Urothelium cell line (cell line): ENCODE measurements at places on chromosomes 1 and 21.

GRCh38 chr1:202367271-202367670 is 18.8 kb downstream of the PPP1R12B start:
- DNase-seq: no peak

- no peak for DNase-seq
Observed at GRCh38 chr1:152770411-152770810, 4.5 kb upstream of the LCE1F start.

DNA sequence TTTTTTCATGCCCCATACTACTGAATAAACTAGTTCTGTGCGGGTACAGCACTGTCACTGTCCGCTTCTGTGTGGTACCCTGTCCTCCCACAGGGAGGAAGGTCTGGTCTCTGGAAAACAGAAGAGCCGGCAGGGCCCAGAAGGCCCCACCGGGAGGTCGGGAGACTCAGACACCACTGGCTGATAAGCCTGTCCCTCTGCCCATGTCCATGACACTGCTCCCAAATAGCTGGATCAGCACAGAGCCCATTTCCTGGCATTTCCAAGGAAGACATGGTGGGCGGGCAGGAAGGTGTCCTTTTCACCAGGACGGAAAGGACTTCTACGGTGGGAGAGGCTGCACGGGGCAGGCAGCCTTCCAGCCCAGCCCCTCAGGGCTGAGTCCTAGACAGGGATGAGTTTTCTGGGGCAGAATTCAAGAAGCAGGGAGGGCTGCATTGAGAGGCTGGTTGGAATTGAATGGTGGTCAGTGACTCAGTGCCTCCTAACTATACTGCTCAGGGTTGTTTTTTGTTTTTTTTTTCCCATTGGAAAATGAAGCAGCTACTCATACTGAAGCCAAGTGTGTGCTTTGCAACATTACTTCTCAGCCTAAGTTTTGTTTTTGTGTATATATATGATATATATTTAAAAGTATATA is 7.1 kb downstream of the PSRC1 start:
- DNase-seq: no peak

DNA sequence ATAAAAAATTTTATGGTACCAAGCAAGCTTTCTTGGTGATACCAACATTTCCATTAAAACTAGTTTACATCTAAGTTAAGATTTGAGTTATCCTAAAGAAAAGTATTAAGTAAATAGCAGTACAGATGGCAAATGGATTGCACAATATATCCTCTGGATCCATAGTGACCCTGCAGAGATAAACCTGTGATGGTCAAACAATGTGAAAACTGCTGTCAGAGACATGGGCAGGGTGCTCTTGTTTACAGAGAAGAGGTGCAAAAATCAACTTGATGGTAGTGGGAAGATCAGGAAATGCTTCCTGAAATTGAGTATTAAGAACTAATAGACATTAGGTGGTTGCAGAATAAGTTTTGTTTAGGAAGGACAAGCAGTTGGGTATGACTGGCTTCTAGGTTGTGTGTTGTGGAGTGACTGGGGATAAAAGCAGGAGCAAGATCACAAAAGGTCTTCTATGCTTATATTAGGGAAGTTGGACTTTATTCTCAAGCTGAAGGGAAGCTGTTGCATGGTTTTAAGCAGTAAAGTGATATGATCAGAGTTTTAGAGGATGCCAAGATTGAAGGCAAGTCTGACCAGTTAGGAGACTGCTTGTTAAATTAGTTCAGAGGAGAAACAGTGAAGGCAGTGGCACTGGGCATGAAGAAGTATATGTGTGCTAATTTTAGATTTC is 9.9 kb downstream of the TTC3 start:
- DNase-seq: no peak

DNA sequence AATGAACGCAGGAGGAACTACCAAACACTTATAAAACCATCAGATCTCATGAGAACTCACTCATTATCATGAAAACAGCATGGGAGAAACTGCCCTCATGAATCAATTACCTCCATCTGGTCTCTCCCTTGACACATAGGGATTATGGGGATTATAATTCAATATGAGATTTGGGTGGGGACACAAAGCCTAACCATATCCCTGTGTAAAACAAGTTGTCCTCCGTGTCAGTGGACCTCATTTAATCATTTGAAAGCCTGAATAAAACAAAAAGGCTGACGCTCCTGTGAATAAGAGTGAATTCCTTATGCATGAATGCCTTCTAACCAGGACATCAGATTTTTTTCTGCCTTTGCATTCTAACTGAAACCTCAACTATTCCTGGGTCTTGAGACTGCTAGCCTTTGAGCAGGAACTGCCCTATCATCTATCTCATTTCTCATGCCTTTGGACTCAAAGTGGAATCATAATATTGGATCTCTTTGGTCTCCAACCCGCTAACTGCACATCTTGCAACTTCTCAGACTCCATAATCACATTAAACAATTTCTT is 648.8 kb downstream of the ADGRL2 start:
- DNase-seq: no peak

DNA sequence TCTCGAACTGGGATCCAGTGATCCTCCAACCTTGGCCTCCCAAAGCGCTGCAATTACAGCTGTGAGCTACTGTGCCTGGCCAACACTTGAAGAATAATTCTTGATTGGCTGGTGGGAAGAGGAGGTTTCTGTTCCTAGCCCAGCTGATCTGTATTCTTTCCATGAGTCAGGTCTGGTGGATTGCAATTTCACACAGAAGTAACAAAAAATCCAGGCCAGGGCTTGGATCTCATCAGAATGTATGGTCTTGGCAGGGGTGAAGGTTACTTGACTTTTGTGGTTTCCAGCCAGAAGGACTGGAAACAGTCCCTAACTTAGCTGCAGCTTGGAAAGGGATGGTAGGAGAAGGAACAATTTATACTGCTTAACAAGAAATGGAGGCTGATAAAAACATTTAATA is 5.1 kb upstream of the HP1BP3 start:
- no peak for DNase-seq

DNA sequence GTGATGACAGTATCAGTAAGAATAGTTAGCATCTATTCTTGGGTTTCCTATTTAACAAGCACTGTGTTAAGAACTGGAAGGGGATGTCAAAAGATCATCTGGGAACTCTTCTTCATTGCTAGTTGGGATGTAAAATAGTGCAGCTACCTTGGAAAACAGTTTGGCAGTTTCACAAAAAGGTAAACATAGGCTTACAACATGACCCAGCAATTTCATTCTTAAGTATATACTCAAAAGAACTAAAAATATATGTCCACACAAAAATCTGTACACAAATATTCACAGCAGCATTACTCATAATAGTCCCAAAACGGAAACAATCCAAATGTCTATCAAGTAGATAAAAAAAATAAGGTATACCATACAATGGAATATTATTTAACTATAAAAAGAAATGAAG is 45.7 kb downstream of the DIPK1A start:
- DNase-seq: no peak

GRCh38 chr1:62951428-62951827 is 167.5 kb downstream of the ATG4C start:
- no peak for DNase-seq

- DNase-seq: no peak
Observed at GRCh38 chr21:42306366-42307035, 8.7 kb downstream of the TFF3 start.

- DNase-seq: no peak
Observed at GRCh38 chr1:117565076-117565556, 40.7 kb upstream of the TENT5C start.

- no peak for DNase-seq
Observed at GRCh38 chr1:228927946-228928898, 192.9 kb downstream of the RHOU start.
